NCI-H1694 (cell line): ENCODE measurements at places on chromosomes 1 and 21.

GRCh38 chr1:11802973-11803885 lies 2.5 kb downstream of the MTHFR start:
- DNase-seq = peak; percentile 92

DNA sequence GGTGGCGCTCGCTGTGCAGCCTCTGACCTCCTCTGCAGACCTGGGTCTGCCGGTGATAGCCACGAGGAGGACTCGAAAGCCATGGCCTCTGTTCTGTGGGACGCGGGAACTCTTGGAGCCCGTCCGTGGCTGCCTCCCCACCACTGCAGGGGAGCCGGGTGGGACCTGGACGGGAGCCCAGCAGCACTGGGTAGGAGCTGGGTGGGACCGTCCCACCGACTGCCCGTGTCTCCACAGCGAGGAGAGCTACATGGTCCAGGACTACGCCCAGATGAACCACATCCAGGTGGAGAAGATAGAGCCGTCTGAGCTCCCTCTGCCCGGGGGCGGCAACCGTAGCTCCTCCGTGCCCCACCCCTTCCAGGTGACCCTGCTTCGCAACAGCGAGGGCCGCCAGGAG lies 23.7 kb downstream of the ARHGEF16 start:
- DNase-seq = no peak

- DNase-seq = no peak
Measured at GRCh38 chr21:28473530-28474220, 519.0 kb downstream of the LTN1 start.

GRCh38 chr1:11286735-11287410 lies 13.9 kb downstream of the UBIAD1 start:
- DNase-seq = no peak

- DNase-seq = peak; percentile 71
Measured at GRCh38 chr1:226722240-226722900, 16.7 kb downstream of the ITPKB start.

GRCh38 chr1:24526940-24527542 lies 24.4 kb downstream of the RCAN3 start:
- peak; percentile 20 for DNase-seq

DNA sequence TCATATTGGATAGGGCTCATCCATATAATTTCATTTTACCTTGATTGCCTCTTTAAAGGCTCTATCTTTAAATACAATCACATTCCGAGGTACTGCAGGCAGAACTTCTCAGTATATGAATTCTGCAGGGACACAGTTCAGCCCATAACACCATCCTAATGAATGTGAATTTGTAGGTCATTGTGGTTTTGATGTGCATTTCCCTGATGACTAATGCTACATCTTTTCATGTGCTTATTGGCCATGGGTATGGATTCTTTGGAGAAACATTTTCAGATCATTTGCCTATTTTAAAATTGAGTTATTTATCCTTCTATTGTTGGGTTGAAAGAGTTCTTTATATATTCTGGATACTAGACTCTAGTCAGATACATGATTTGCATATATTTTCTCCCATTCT lies 9.6 kb upstream of the RPS6KC1 start:
- no peak for DNase-seq

DNA sequence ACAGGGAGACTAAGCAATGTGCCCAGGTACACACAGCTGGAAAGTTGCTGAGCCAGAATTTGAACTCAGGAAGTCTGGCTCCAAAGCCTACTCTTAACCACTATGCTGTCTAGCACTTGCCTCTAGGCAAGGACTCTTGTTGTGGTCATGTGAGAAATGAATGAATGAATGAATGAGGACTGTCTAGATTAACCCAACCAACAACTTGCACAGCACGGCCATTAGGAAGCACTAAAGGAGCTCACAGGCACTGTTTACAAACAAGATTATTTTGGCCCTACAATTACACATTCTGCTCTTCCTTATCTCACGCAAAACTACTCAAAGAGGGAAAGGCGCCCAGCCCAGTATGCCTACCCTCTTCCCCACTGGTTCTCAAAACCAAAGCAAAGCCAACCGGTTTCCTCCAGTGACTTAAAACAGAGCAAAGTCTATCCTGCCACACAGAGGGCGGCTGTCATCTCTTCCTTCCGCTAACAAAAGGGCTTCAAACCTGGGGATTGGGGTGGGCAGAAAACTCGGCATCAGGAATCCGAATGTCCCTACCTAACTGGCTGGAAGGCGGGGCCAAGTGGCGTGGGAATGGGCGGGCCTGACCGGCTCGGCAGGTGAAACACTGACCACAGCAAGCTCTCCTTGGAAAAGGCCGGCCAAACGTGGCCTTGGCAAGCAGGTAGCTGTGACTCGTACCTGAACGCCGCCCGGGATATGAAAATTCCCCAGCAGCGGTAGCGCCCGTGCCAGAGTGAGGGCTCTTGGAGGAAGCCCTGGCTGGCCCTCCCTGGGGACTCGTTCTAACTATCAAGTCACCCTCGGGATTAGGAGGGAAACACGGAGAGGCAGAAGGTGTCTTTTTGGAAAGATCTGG lies 948 bp downstream of the STK40 start:
- DNase-seq = no peak

GRCh38 chr1:76083189-76083588 lies 8.6 kb downstream of the ST6GALNAC3 start:
- no peak for DNase-seq

- DNase-seq = peak; percentile 95
Measured at GRCh38 chr1:93827128-93827527, 51.9 kb downstream of the DNTTIP2 start.

- DNase-seq = no peak
Measured at GRCh38 chr1:86703696-86704457, 499 bp upstream of the SH3GLB1 start.

- no peak for DNase-seq
Measured at GRCh38 chr1:78040484-78041089, 5.2 kb upstream of the GIPC2 start.

GRCh38 chr1:22750685-22751051 lies 40.0 kb downstream of the EPHB2 start:
- DNase-seq = no peak

GRCh38 chr1:173009597-173009996 lies 41.1 kb downstream of the TNFSF18 start:
- DNase-seq = no peak

DNA sequence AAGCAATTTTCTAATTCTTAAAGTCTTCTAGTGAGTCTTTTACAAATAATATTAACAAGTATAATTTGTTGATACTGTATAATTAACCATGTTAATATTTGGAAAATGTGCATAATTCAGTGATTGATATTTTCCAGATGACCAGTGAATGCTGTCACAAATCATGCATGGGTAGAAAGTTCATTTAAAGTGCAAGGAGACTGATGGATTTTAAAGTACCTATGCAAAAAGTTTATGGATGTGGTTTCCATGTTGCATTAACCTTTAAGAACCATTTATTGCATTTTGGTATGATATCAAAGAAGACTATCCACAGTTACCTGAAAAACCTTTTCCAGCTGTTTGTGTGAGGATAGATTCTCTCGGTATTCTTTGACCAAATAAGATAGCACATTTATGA lies 23.2 kb downstream of the CDC73 start:
- DNase-seq = no peak

DNA sequence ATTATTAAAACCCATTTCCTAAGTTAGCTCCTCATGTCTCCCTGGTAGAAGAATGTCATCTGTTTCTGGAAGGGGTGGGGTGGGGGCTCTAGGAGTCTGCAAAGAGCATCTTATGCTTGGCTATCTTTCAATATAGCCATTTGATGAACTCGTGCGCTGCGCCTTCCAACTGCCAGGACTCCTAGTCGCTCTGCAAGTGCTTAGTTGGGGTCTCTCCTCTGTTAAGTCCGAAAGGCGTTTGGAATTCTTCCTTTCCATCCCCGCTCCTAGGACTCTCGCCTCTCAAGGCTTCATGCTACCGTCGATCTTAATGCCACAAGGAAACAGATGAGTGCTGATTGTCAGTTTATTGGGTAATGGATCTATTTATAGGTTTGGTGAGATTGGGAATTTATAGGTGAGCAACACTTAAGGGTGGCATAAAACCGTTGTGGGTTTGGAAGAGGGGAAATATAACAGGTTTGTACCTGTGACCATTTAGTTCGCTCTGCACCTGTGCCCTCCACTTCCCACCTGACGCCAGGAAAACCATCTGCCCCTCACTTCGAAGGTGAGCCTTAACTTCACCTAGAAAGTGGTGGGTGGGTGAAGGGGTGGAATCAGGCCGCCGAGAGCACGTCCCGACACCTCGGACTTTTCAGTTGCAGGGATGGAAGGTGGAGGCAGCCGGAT lies 1.1 kb downstream of the KCNH1 start:
- DNase-seq = no peak

GRCh38 chr1:107782217-107782845 lies 182.6 kb downstream of the VAV3 start:
- peak; percentile 84 for DNase-seq

- DNase-seq = no peak
Measured at GRCh38 chr21:27079636-27080240, 112.8 kb upstream of the ADAMTS5 start.

DNA sequence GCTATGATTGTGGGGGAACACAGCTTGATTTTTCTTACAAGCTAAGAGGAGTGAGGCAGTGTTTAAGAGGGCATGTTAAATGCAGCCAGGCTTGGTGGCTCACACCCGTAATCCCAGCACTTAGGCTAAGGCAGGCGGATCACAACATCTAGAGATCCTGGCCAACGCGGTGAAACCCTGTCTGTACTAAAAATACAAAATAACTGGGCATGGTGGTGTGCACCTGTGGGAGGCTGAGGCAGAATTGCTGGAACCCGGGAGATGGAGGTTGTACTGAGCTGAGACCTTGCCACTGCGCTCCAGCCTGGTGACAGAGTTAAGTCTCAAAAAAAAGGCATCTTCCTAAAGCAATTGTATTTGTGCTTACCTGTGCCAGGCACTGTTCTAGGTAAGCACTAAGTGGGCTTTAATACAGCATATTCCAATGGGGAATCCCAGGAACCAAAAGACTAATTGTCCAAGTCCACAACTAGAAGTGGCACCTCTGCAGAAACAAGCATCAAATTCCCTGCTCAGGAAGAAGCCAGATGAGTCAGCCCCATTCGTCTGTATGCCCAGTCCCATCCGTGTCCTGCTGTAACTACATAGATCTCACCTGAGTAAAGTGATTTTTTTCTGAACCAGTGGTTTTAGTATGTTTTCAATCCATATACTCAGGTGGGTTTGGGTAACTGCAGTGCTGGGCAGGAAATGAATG lies 4.6 kb downstream of the RCC1 start:
- DNase-seq = no peak

- DNase-seq = no peak
Measured at GRCh38 chr1:24955161-24955560, 25.1 kb upstream of the RUNX3 start.

DNA sequence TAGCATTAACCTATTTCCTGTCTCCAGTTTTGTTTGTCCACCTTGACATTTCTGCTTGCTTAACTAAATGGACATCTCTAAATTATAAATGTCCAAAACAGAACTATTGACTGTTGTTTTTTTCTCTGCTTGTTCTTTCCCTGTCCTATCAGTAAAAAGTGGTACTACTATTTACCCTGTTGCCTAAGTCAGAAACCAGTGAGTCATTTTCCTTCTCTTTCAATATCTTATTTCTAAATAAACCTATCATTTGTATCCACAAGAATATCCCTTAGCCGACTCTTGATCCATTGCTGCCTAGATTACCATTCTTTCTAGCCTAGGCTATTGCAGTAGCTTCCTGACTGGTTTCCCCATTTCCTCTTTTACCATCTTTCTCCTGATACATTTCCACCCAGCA lies 22.5 kb downstream of the MIER1 start:
- DNase-seq = no peak

DNA sequence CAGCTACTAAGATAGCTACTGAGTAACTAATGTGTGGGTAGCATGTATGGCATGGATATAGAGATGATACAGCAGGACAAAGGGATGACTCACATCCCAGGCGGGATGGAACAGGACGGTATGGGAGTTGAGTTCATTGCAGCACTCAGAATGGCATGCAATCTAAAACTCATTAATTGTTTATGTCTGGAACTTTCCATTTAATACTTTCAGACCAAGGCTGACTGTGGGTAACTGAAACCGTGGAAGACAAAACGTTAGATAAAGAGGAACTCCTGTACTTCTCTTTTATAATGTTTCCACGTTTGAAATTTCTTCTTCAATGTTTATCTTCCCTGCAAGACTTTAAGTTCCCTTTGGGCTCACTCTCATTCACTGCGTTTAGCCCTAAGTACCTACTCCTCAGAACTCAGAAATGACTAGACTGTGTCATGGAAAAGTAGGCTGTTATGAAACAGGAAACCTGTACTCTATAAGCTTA lies 151.9 kb downstream of the MAGI3 start:
- DNase-seq = no peak

- DNase-seq = no peak
Measured at GRCh38 chr1:18205319-18205718, 97.7 kb downstream of the IGSF21 start.

- peak; percentile 72 for DNase-seq
Measured at GRCh38 chr1:160070243-160071163, 543 bp upstream of the KCNJ10 start.

GRCh38 chr1:5962265-5963105 lies 29.7 kb downstream of the NPHP4 start:
- DNase-seq = no peak

- peak; percentile 30 for DNase-seq
Measured at GRCh38 chr1:113758631-113759332, 504 bp downstream of the PHTF1 start.

GRCh38 chr1:67264899-67265298 lies 42.8 kb upstream of the IL12RB2 start:
- DNase-seq = no peak

DNA sequence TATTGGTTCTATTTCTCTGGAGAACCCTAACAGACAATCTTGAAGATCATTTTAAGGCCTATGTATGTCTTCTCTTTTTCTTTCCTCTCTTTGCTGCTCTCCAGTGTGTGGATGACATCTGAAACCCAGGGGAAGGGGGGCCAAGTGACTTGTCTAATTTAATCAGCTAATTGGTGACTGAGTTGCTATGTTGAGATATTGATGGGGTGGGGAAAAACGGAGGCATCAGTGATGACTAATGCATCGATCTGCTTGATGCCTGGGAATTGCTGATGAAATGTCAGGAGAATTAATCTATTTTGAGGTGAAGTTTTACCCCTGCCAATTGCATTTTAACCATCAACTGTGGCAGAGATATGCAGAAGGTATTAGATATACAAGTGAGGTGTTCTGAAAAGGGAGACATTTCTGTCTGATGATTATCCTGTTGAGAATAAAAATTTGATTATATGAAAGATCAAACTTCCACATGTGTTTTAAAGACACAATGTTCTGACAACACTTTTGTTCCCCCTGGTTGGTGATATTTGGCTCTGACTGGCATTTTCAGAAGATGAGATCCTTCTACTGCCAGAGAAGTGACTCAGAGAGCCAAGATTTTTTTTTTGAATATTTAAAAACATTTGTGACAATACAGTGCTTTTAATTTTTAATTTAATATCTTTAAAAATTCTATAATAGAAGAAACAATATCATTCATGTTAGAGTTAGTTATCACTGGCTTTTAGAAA lies 18.7 kb upstream of the PTGFR start:
- no peak for DNase-seq

DNA sequence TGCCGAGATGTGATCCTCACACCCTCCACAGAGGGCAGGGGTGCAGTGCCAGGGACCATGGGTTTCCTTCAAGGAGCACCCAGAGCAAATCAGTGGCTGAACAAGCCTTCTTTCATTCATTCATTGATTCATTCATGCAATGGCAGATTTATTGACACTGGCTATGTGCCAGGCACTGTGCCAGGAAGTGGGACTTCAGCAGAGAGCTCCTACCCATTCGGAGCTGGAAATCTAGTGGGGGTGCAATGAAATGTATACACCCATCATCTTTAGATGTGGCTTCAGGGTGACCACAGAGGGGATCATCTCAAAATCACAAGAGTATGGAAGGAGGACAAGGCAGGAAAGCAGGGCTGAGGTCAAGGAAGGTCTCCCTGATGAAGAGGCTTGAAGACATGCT lies 18.9 kb downstream of the SLC6A9 start:
- DNase-seq = no peak
